Smooth muscle cell of the umbilical artery (primary cell): ENCODE measurements at places on chromosomes 1 and 21. TPM values are rescaled to one million over a fixed set of nuclear protein-coding genes. Genes with fewer than 3 reads are reported as not detected.

FOXO6 gene
- total RNA-seq = under 0.01 TPM in 1 of 2 replicates, not detected in the other

CAMSAP2 gene
- 32.1 and 42.7 TPM in 2 replicates for total RNA-seq

TNFRSF18 gene
- total RNA-seq = not detected in 2 replicates

C8A gene
- under 0.01 TPM in 1 of 2 replicates, not detected in the other for total RNA-seq
